IMR-90 (cell line): ENCODE measurements at places on chromosomes 4 and X. TPM values are rescaled to one million over a fixed set of nuclear protein-coding genes. Genes with fewer than 3 reads are reported as not detected.
A peak's percentile ranks its signal among the peaks of the same experiment; 100 is the strongest.

GRCh38 chrX:49155243-49155899, 7.2 kb upstream of the MAGIX start:
- DNase-seq: peak; percentile 58
- peak overlapping the region; percentile 66 for H3K27ac ChIP-seq
- H3K4me3 ChIP-seq: peak overlapping the region; percentile 38
- H3K27me3 ChIP-seq: no peaks in the 10 kb centered on the region; the same call in 1 of the 2 replicates
- H3K36me3 ChIP-seq: no peaks in the 10 kb centered on the region
- peaks cover 6% of the 10 kb centered on the region for H3K4me1 ChIP-seq

The RHOXF2B gene
- total RNA-seq: not detected in 2 replicates

The NEUROG2 gene
- total RNA-seq: not detected in 2 replicates

- no peak overlapping the region; the same call in 1 of the 2 replicates for H3K27ac ChIP-seq
- H3K4me1 ChIP-seq: no peaks in the 10 kb centered on the region; the same call in 1 of the 2 replicates
- DNase-seq: peak; percentile 85
- H3K27me3 ChIP-seq: no peaks in the 10 kb centered on the region
- peak overlapping the region; percentile 53 for H3K4me3 ChIP-seq
- H3K36me3 ChIP-seq: peaks cover 2% of the 10 kb centered on the region; the same call in 1 of the 2 replicates
Measured at GRCh38 chr4:186204103-186204559, 12.8 kb downstream of the CYP4V2 start.

DNA sequence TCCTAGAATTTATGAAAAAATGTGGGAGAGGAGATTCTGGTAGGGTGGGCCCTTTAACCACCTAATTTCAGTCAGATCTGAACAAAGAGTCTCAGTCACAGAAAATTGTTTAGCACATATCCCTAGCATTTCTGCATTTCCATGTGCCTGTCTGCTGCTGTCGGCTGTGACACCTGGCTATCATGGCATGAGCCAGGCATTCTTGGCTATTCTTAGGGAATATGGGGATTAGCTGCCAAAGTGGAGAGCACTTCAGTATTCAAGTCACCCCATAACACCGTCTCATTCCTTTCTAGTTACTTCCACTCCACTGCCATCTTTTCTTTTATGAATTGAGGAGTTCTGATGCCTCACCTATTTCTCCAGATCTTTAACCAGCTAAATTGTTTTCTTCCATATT, 211.5 kb downstream of the FRAS1 start:
- no peaks in the 10 kb centered on the region for H3K4me1 ChIP-seq
- no peak overlapping the region for H3K27ac ChIP-seq
- H3K36me3 ChIP-seq: no peaks in the 10 kb centered on the region
- H3K27me3 ChIP-seq: no peaks in the 10 kb centered on the region; the same call in 1 of the 2 replicates
- no peak overlapping the region for H3K4me3 ChIP-seq
- DNase-seq: no peak

The SOD3 gene
- 0.28 and 0.36 TPM in 2 replicates for total RNA-seq

- H3K4me1 ChIP-seq: no peaks in the 10 kb centered on the region
- H3K27me3 ChIP-seq: no peaks in the 10 kb centered on the region
- H3K27ac ChIP-seq: no peak overlapping the region
Measured at GRCh38 chrX:136856050-136856449, 24.5 kb downstream of the RBMX start.

DNA sequence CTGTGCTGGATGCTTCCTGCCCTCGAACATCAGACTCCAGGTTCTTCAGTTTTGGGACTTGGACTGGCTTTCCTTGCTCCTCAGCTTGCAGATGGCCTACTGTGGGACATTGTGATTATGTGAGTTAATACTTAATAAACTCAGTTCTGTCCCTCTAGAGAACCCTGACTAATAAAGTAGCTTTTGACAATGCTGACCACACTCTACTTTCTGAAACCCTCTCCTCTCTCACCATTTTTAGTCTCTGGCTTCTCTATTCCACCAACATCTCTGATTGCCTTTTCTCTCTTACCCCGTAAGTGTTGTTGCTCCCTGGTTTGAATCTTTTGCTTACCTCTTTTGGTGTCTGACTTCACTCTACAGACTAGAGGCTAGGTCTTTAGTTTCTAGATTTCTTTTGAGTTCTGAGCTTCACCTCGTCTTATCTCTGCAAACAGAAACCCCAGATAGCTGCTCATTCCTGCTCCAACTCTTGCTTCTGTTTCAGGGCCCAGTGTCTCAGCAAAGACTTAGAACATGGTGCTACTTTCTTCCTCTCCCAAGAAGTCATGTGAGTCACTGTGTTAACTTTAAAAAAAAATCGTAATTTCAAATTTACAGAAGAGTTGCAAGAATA, 11.4 kb downstream of the TMSB4X start:
- no peak for DNase-seq
- no peaks in the 10 kb centered on the region for H3K27me3 ChIP-seq
- H3K27ac ChIP-seq: no peak overlapping the region
- H3K36me3 ChIP-seq: no peaks in the 10 kb centered on the region

The UGT2B11 gene
- total RNA-seq: not detected in 2 replicates

DNA sequence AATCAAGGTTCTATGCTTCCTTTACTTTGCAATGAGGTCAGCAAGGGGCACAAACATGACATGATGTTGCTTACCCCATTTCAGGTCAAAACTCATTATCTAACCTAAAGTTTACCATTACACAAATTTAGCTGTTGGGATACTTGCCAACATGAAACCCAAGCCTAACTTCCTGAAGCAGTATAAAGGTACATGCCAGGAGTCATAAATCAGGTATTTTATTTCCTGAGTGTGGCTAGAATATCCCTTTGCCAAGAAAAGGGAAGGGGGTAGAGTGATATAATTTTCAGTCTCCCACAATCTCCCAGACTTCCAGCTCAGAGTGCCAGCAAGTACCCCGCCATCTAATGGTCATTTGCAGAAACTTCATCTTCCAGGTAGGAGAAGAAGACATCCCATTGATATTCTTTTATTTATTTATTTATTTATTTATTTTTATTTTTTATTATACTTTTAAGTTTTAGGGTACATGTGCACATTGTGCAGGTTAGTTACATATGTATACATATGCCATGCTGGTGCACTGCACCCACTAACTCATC, 136.6 kb downstream of the NEXMIF start:
- H3K27ac ChIP-seq: no peak overlapping the region
- no peak for DNase-seq
- no peak overlapping the region for H3K4me3 ChIP-seq

The MAGEB10 gene
- not detected in 2 replicates for total RNA-seq

GRCh38 chr4:110046588-110047049, 133.9 kb downstream of the EGF start:
- peaks cover 3% of the 10 kb centered on the region for H3K36me3 ChIP-seq
- peaks cover 5% of the 10 kb centered on the region; the same call in 1 of the 2 replicates for H3K4me1 ChIP-seq
- H3K27ac ChIP-seq: no peak overlapping the region
- no peaks in the 10 kb centered on the region for H3K27me3 ChIP-seq
- DNase-seq: peak; percentile 68
- no peak overlapping the region for H3K4me3 ChIP-seq

DNA sequence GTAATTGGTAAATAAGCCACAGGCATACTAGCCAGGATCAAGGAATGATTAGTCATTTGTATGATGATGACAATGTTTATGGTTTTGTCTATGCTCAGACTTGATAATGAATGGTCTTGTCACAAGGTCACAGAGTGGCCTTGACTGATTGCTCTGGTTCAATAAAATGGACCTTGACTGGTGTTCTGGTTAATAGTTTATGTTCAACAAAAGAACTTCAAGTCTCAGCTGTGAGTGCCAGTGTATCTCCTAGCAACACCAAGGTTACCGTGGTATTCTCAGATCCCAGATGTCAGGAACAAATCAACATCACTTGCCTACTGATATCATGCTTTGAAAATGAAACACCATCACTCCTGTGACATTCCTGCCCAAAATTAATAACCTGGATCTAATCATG, 16.3 kb upstream of the LRAT start:
- no peaks in the 10 kb centered on the region for H3K36me3 ChIP-seq
- no peak overlapping the region for H3K27ac ChIP-seq
- H3K27me3 ChIP-seq: no peaks in the 10 kb centered on the region
- no peak for DNase-seq
- H3K4me1 ChIP-seq: no peaks in the 10 kb centered on the region

The SORBS2 gene
- under 0.01 and 0.18 TPM in 2 replicates for total RNA-seq
